ENCODE measurements at places on chromosomes 3 and 15.

GRCh38 chr15:72389231-72389630 is 8.9 kb upstream of the TMEM202 start:
- no peak for DNase-seq

DNA sequence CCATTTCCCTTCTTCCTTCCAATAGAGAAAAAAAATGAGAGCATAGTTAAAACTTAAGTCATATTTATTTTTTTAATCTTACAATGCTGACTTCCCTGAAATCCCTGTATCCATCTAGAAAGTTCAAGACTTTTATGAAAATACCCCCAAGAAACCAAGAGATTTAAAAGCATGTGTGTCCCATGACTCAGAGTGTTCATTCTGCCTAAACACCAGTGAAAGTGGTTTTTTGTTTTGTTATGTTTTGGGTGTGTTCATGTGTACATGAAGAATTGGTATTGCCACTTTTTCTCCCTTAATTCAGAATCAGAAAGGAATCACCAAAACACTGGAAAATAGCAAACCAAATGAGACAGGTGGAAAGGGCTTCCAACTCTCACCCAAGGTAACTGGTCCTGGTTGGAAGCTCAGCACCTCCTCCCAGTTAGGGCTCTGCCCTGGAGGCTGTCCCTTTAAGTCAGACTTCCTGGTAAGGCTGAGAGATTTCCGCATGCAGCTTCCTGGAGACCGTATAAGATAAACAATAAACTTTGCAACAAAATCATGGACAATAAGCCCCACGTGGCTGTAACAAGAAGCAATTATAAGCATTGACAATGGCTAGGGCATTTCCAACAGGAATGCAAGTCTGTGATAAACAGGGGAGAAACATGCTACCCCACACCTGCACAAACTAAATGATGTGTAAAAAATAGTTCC is 121.9 kb upstream of the ARHGEF3 start:
- DNase-seq = no peak

DNA sequence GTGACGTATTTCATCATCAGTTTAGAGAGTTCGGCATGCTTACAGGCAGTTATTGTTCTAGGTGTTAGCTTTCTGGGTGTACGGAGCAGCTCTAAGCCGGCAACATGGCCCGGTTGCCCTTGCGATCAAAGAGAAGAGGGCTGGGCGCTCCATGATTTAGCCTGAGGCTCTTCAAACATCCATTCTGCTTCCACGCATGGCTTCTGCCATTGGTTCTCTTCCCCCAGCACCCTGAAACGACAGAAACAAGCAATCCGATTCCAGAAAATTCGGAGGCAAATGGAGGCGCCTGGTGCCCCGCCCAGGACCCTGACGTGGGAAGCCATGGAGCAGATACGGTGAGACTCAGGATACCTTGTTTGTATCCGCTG is 574 bp downstream of the NGRN start:
- peak; percentile 72 for DNase-seq

GRCh38 chr3:38165722-38166387 is 518 bp downstream of the OXSR1 start:
- DNase-seq = peak; percentile 45

- no peak for DNase-seq
Observed at GRCh38 chr15:29438703-29439055, 169.1 kb upstream of the NSMCE3 start.

- no peak for DNase-seq
Observed at GRCh38 chr3:131540143-131540542, 37.4 kb upstream of the MRPL3 start.

- DNase-seq = no peak
Observed at GRCh38 chr3:188360364-188360881, 206.5 kb downstream of the LPP start.

DNA sequence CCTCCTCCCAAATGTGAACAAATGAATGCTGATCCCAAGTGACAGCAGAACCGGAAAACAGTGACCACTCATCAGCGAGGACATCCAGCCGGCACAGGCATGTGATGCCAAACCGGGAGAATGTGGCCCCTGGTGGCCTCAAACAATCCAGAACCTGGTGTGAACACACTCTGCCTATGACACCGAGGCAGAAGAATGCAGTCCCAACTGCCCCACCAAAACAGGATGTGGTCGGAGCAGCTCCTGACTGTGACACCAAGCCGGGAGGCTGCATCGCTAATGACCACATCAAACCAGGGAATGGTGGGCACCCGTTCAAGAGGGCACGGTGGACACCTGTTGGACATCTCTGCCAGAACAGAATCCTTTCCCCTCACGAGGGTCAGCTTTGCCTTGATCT is 15.4 kb downstream of the SCN5A start:
- DNase-seq = no peak

DNA sequence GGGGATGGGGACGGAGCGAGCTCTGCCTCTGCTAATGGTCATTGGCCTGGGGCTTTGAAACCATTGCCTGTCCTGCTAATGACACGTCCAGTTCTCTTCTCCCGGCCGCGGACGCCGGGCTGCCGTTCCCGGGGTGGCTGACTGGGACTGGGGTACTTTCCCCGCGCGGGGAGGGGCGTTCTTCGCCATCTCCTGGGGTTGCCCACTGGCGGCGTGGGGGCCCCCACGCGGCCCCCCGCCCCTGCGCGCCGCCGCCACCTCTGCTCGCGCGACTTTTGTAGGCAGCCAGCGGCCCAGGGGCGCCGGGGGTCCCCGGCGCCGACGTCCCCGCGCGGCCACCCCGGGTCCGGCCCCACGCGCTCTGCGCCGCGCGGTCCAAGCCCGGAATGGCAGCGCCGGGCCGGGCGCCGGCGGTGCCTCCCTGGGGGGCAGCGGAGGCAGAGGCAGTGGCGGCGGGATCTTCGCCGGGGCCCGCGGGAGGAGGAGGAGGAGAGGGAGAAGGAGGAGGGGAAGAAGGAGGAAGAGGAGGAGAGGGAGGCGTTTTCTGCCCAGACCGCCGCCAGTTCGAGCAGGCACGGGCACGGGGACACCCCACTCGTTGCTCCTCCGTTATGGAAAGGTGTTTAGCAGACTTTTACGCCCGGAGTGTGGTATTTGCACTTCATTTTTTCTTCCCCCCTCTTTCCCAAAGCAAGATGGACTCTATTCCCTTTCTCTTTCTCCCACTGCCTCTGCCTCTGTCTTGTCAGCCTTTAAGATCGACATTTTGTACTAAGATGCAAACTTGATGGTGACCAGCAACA is 2.3 kb downstream of the BBX start:
- peak; percentile 79 for DNase-seq

GRCh38 chr3:36477655-36478054 is 97.4 kb downstream of the STAC start:
- DNase-seq = no peak

DNA sequence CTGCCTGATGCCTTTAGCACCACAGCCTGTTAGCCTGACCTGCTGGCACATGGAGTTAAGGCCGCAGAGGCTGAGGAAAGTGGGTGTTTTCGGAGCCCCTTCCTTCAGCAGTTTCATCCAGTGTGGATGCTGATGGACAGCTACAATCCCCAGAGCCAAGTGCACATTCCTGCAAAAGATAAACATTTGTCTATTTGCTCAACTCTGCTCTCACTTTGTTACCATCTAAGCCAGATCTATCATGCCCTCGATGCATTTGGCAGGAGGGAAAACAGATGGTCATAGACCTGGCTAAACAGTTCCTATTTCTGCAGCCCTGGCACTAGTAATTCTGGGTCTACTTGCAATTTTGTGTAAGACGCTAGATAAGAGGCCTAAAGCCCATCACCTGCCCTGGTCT is 312.9 kb upstream of the RASGRP1 start:
- DNase-seq = no peak

- DNase-seq = no peak
Observed at GRCh38 chr3:155763870-155764463, 19.1 kb upstream of the PLCH1 start.

DNA sequence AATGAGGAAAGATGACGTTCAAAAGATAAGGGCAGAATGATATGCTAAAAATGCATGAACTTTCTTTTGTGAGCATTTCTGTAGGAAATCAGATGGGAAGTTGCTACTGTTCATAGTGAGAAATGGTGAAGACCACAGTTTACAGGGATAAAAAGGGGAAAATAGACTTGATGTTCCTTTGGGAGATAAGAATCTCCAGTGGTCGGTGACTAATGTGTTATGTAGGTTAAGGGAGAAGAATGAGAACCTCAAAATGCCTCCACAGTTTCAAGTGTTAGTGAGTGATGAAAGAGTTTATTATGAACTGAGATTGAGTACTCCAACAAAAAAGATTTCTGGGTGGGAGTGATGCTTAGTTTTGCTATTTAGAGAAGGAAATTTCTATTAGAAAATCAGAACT is 247.2 kb downstream of the LSAMP start:
- no peak for DNase-seq

DNA sequence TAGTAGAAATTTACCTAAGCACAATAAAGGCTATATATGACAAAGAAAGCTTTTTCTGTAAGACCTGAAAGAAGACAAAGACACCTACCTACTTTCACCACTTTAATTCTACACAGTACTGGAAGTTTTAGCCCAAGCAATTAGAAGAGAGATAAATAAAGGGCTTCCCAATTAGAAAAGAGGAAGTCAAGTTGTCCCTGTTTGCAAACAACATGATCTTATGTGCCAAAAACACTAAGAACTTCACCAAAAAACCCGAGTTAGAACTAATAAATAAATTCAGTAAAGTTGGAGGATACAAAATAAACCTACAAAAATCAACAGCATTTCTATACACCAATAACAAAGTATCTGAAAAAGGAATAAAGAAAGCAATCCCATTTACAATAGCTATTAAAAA is 190.9 kb downstream of the NR2F2 start:
- peak; percentile 20 for DNase-seq

DNA sequence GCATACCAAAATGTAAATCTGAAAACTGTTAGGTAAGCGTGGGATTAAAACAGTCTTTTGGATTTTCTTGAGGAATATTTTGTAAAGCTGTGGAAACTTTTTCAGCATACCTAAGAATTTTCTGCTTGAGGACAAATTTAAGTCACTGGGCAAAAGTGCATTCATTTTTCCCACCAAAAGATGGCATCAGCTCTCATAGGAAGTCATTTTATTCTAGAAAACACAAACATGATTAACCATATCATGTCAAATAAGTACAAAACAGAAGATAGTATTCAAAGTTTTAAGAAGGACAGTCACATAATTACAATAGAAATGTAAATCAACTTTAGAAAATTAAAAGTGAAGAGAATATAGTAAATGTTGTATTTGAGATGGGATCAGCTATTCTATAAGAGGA is 63.5 kb downstream of the SLC49A4 start:
- peak; percentile 48 for DNase-seq

DNA sequence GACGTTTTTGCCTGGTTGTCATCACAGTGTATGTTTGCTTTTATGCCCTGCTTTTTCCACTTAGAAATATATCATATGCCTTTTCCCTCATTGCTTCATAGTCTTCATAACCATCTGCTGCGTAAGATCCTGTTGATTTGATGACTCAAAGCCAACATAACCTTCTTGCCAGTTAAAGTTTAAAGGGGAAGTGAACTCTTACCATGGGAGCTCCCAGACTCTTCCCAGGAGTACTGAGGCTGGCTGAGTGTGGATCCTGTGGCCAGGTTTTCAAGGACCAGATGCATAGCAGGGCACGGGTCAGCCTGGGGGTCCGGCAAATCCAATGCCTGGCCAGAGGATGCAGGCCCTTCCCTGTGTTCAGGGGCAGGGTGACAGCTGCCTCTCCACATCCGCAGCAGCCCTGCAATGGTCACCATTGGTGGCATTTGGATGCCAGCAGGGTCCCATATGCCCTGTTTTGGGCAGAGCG is 42.0 kb upstream of the SACM1L start:
- peak; percentile 43 for DNase-seq

- no peak for DNase-seq
Observed at GRCh38 chr15:68620721-68621527, 42.1 kb downstream of the CORO2B start.

GRCh38 chr3:12995389-12996180 is 77.6 kb downstream of the IQSEC1 start:
- peak; percentile 77 for DNase-seq

- no peak for DNase-seq
Observed at GRCh38 chr3:105800320-105800719, 68.5 kb downstream of the CBLB start.

GRCh38 chr3:160232014-160232413 is 6.8 kb downstream of the C3orf80 start:
- DNase-seq = no peak

DNA sequence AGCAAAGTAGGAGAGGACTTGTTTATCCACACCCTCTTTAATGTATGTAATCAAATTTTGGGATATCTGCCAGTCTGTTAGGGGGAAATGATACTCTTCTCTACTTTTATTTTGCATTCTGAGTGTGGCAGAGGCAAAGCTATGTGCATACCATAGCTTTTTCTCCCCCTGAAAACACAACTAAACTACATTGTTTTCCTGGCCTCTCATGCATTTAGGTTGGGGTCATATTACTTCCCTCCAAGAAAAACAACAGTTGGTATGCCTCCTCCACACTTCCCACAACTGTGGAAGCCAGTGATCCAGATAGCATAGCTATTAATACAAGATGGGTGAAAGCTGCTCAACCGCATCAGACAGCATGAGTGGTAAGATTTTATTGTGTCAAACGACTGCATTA is 6.9 kb downstream of the RPL15 start:
- DNase-seq = peak; percentile 79

DNA sequence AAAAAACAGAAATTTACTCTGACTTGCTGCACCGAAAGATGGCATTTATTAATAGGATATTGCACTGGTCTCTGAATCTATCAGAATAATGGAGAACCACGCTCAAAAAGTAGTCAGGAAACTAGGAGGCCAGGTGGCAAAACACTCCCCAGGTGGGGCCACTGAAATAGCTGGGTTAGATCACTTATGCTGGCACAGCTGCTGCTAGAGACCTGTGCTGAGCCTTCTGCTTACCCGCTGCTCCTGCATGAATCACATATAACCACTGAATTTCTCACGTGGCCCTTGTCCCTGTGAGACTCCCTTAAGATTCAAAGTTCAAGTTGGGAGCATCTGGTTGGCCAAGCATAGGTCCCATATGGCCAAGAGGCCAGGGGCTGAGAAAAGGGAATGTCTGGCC is 66.0 kb upstream of the OXTR start:
- DNase-seq = no peak

GRCh38 chr3:122619040-122619439 is 41.6 kb downstream of the PARP15 start:
- no peak for DNase-seq

- DNase-seq = no peak
Observed at GRCh38 chr15:64525828-64526530, 65.6 kb downstream of the ZNF609 start.

- no peak for DNase-seq
Observed at GRCh38 chr3:125462722-125463299, 57.2 kb downstream of the SNX4 start.

DNA sequence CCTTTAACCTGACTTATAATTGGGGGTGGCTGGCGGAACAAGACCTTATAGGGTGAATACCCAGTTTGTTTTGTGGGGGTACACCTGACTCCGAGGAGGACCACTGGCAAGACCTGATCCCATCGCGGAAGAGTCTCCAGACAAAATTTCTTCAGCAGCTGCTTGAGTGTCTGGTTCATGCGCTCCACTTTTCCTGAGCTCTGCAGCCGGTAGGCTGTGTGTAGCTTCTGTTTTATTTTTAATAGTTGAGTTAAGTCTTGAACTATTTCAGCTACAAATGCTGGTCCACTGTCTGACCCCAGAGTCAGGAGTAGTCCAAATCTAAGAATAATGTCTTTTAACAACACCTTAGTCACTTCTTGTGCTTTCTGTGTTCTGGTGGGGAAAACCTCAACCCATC is 21.2 kb upstream of the NOX5 start:
- no peak for DNase-seq

Data from OCI-M1 (cell line).